ENCODE measurements at places on chromosomes 5 and 9. TPM values are rescaled to one million over a fixed set of nuclear protein-coding genes. Genes with fewer than 3 reads are reported as not detected.

DNA sequence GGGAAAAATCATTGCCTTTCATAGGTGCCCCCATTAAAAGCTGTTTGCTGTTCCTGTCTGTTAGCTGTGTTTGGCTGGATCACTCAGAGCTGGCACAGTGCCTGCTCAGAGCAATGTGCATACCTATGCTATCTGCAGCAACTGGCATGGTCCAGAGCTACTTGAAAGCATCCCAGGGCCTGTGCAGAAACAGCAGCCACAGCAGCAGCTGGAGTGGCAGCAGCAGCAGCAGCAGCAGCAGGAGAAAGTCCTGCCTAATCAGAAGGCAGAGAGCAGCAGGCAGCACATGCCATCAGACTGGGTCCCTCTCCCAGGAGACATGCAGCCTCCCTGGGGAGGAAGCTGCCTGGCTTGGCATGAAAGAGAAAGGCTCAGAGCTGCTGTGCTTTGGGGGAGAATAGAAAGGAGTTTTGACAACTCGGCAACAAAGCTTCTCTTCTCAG is 243.8 kb upstream of the WWC1 start:
- H3K4me1 ChIP-seq = no peaks in the 10 kb centered on the region
- H3K36me3 ChIP-seq = no peaks in the 10 kb centered on the region
- peak; percentile 54 for DNase-seq
- H3K27me3 ChIP-seq = no peaks in the 10 kb centered on the region
- no peak overlapping the region for H3K27ac ChIP-seq
- no peak overlapping the region for H3K4me3 ChIP-seq

DNA sequence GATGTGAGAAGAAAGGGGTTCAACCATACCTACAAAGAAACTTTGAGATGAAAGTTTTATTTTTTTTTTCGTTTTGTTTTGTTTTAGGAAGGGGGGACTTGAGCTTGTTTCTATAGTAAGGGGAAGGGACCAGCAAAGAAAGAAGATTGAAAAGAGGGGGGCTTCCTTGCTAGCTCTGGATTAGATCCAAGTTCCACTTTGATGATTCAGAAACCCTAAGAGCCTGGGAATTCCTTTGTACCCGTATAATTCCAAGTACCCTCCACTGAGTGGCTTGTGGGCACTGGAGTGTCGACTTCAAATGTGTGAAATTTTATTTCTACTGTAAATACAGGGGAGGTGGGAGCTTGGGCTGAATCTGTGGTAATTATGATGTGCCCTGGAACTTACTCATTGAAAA is 10.9 kb downstream of the MAMDC2 start:
- no peak overlapping the region for H3K4me3 ChIP-seq
- peak; percentile 44 for DNase-seq
- H3K36me3 ChIP-seq = no peaks in the 10 kb centered on the region
- peaks cover 2% of the 10 kb centered on the region for H3K4me1 ChIP-seq
- H3K27ac ChIP-seq = no peak overlapping the region

- no peak overlapping the region for H3K4me3 ChIP-seq
- no peaks in the 10 kb centered on the region for H3K4me1 ChIP-seq
- no peak for DNase-seq
- peaks cover 8% of the 10 kb centered on the region for H3K27me3 ChIP-seq
Observed at GRCh38 chr9:114989600-114990410, 59.4 kb upstream of the TNFSF8 start.

RASGEF1C gene
- under 0.01 TPM for total RNA-seq

DNA sequence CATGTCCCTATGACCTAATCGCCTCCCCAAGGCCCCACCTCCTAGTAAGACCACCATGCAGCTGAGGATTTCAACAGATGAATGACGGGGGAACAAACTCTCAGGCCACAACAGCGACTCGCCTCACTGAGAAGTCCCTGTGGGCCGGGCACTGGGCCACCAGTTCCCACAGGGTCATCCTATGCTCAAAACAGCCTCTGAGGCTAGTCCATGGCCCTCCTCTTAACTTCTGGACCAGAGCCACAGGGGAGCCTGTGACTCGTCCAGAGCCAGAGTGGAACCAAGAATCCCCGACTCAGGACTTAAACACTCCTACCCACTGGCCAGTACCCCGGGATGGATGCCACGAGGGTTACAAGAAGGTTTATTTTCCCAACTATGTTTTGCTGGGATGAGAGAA is 12.3 kb downstream of the GFPT2 start:
- no peaks in the 10 kb centered on the region for H3K27me3 ChIP-seq
- H3K4me3 ChIP-seq = no peak overlapping the region
- H3K27ac ChIP-seq = no peak overlapping the region
- peaks cover under 1% of the 10 kb centered on the region for H3K36me3 ChIP-seq
- peak; percentile 43 for DNase-seq

- no peaks in the 10 kb centered on the region for H3K4me1 ChIP-seq
- H3K36me3 ChIP-seq = no peaks in the 10 kb centered on the region
- no peak overlapping the region for H3K27ac ChIP-seq
- no peaks in the 10 kb centered on the region for H3K27me3 ChIP-seq
Observed at GRCh38 chr9:127700140-127700539, 6.6 kb upstream of the CFAP157 start.

PCDHA10 gene
- total RNA-seq = 0.26 TPM

- DNase-seq = peak; percentile 63
- H3K4me3 ChIP-seq = no peak overlapping the region
- H3K36me3 ChIP-seq = no peaks in the 10 kb centered on the region
- no peaks in the 10 kb centered on the region for H3K27me3 ChIP-seq
Observed at GRCh38 chr5:39547553-39548154, 122.9 kb upstream of the DAB2 start.

DNA sequence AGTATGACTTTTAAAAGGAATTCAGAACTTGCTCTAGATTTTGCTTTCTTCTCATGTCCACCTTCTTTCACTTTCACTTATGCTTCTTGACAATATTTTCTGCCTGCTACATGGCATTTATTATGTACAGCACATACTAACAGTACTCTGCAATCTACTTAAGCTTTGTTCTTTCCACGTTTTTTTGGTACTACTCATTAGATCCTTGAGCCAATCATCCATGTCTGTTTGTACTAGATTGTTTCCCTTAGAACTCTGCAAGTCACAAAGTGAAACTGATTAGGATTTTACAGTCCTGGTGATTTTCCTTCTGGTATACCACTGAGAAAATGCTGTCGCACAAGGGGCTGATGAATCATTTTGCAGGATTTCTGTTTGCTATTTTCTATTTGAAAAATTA is 78.3 kb downstream of the PARP8 start:
- no peaks in the 10 kb centered on the region for H3K36me3 ChIP-seq
- H3K4me3 ChIP-seq = peak overlapping the region; percentile 60
- DNase-seq = peak; percentile 71
- H3K4me1 ChIP-seq = peaks cover 5% of the 10 kb centered on the region
- no peaks in the 10 kb centered on the region for H3K27me3 ChIP-seq
- H3K27ac ChIP-seq = peak overlapping the region; percentile 38

SPINK13 gene
- not detected for total RNA-seq

CEL gene
- under 0.01 TPM for total RNA-seq

DMRT3 gene
- total RNA-seq = not detected

GRCh38 chr5:166127766-166128570 is 2163.5 kb upstream of the WWC1 start:
- no peak for DNase-seq
- no peak overlapping the region for H3K4me3 ChIP-seq
- H3K4me1 ChIP-seq = no peaks in the 10 kb centered on the region

ANKRD18A gene
- not detected for total RNA-seq

WNK2 gene
- under 0.01 TPM for total RNA-seq

- no peak overlapping the region for H3K4me3 ChIP-seq
- H3K36me3 ChIP-seq = no peaks in the 10 kb centered on the region
- DNase-seq = no peak
- no peak overlapping the region for H3K27ac ChIP-seq
Observed at GRCh38 chr5:165576678-165577275, 2071.4 kb downstream of the MAT2B start.

DNA sequence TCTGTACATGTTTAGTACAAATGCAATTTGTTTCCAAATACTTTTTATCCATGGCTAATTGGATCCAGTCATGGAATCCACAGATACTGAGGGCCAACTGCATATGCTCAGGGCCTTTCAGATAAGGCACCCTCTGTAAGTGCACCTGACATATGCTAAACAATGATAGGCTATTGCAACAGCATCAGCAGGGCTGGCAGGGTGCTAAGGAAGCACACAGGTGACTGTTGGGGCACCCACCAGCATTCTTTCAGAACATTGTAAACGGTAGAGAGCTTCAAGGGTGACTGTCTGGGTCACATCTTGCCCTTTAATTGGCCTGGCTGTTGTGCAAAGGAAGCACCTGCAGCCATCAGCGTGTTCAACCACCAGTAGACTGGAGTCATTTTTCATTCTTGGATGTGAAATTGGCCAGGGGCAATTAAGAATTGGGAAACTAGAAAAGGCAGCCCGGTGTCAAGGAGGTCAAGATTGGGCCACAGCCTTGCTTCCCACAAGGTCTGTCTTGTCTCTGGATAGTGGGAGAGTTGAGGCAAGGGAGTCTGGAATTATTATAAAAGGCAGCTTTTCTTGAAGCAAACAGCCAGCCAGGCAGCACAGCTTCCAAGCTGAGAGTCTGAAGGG is 129.3 kb upstream of the RAI14 start:
- no peak overlapping the region for H3K4me3 ChIP-seq
- no peaks in the 10 kb centered on the region for H3K36me3 ChIP-seq

DNA sequence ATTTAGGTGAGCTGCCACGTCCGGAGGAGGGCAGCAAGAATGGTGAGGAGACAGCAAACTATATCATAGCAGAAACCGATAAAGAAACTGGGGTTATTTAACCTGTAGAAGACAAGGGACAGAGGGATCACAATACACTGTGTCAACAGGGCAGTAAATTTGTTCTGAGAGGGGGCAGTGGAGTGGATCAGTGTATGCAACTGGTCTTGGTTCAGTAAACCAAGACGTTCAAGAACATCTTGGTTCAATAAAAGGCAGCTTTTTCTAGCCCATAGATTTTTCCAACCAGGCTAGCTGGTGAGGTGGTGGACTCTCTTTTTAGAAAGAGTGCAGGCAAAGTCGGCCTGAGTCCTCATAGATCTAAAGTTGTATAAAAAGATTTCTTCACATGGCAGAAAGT is 55.3 kb downstream of the PLAC8L1 start:
- DNase-seq = no peak
- H3K36me3 ChIP-seq = no peaks in the 10 kb centered on the region
- H3K4me1 ChIP-seq = no peaks in the 10 kb centered on the region

CTSL gene
- total RNA-seq = 563 TPM

GRCh38 chr5:82816926-82817325 is 260.3 kb downstream of the TMEM167A start:
- no peak overlapping the region for H3K4me3 ChIP-seq
- H3K27ac ChIP-seq = no peak overlapping the region
- H3K36me3 ChIP-seq = no peaks in the 10 kb centered on the region

DNA sequence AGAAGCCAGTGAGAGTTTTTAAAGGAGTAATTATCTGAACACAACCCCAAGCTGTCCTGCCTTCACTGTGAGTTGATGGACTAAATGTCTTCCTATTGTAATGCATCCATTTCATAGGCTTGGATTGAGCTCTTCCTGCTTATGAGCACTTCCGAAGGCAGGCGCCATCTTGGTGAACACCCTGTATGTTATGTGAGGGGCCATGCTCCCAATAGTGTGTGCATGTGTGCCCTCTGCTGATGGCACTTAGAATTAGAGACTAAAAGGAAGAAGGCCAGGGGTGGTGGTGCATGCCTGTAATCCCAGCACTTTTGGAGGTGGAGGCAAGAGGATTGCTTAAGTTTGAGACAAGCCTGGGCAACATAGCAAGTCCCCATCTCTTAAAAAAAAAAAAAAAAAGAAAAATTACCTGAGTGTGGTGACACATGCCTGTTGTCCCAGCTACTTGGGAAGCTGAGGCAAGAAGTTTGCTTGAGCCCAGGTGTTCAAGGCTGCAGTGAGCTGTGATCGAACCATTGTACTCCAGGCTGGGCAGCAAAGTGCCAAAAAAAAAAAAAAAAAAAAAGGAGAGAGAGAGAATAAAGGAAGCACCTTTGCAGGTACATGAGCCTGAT is 65.0 kb downstream of the C9orf152 start:
- H3K4me1 ChIP-seq = peaks cover 19% of the 10 kb centered on the region
- H3K27me3 ChIP-seq = no peaks in the 10 kb centered on the region
- H3K27ac ChIP-seq = peak overlapping the region; percentile 69
- H3K36me3 ChIP-seq = peaks cover 6% of the 10 kb centered on the region
- no peak for DNase-seq
- H3K4me3 ChIP-seq = no peak overlapping the region

TMEM252 gene
- total RNA-seq = not detected

DNA sequence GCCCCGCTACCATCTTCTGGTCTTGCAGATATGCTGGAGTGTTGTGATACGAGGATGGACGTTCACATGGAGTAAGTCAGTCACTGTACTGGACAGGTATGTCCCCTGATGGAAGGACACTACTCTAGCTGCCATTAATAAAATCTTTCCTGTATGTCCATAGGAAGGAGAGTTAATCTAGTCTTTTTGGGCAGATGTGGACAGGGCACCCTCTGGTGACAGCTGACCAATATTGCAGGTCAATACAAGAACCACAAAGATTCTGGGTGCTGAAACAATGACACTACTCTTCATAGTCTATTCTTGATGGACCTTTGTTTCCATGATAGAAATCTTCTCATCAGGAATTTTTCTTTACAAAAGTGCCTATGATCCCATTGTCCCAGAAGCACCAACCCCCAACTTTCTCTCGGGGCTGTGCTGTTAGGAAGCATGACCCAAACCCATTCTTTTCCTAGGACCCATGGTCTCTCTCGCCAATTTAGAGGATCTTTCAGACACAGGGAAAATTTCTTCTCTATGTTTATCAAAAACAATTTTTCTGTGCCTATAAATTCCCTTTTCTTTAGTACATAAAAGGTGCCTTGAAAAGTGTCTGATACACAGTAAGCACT is 376.9 kb downstream of the DTWD2 start:
- H3K27ac ChIP-seq = no peak overlapping the region
- H3K4me1 ChIP-seq = no peaks in the 10 kb centered on the region
- DNase-seq = peak; percentile 50
- no peaks in the 10 kb centered on the region for H3K36me3 ChIP-seq
- H3K4me3 ChIP-seq = no peak overlapping the region
- no peaks in the 10 kb centered on the region for H3K27me3 ChIP-seq

GRCh38 chr5:14920121-14920520 is 48.5 kb upstream of the ANKH start:
- H3K27ac ChIP-seq = no peak overlapping the region
- H3K4me3 ChIP-seq = no peak overlapping the region
- H3K36me3 ChIP-seq = no peaks in the 10 kb centered on the region

DNA sequence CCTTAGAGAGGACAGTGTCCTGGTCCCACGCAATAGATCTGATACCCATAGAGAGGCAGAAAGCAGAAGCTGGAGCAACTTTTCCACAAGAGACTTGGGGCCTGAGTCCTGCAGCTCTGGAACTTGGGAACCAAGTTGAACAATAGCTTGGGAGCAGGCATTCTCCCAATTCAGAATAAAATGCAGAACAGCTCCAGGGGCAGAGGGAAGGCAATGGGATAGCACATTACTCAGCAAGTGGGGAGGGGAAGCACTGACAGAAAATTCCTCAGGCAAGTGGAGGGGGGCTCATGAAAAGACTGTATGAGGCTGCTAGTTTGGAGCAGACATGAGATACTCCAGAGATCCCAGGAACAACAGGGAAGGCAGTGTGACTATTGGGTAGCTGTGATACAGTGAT is 513.6 kb downstream of the HINT1 start:
- no peaks in the 10 kb centered on the region for H3K27me3 ChIP-seq
- H3K36me3 ChIP-seq = no peaks in the 10 kb centered on the region
- H3K4me1 ChIP-seq = no peaks in the 10 kb centered on the region
- no peak for DNase-seq
- H3K27ac ChIP-seq = no peak overlapping the region
